Purkinje cell (primary cell): ENCODE measurements at places on chromosomes 5 and 9. TPM values are rescaled to one million over a fixed set of nuclear protein-coding genes. Genes with fewer than 3 reads are reported as not detected.

Gene FBXW2
- polyA plus RNA-seq: 3.4 and 3.5 TPM in 2 replicates

Gene PDE4D
- polyA plus RNA-seq: 50.6 and 60.7 TPM in 2 replicates

Gene MEF2C
- polyA plus RNA-seq: 324 and 372 TPM in 2 replicates

Gene DMRT2
- not detected in 2 replicates for polyA plus RNA-seq

Gene NCS1
- polyA plus RNA-seq: 25.8 and 35.5 TPM in 2 replicates

Gene TDRD7
- polyA plus RNA-seq: 4.8 and 6.5 TPM in 2 replicates

Gene CWC27
- polyA plus RNA-seq: 58.4 and 88.0 TPM in 2 replicates

Gene SHROOM1
- polyA plus RNA-seq: 1.6 and 2.3 TPM in 2 replicates
